ENCODE measurements at places on chromosomes 7 and 10. TPM values are rescaled to one million over a fixed set of nuclear protein-coding genes. Genes with fewer than 3 reads are reported as not detected.

DNA sequence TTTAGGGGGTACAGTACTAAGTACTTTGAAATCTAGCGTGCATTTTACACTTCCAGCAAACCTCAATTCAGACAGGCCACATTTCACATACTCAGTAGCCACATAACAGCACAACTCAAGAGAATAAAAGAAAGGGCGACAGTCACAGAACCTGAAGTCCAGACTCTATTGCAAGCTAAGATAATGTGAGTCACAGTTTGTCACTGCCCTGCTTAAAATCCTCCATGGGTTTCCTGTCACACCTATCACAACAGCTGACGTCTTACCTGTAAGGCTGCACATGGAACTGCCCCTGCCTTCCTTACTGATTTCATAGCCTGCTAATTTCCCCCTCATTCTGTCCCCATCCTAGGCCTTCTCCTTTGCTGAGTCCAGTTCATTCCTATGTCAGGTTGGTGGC lies 16.1 kb upstream of the CDK14 start:
- no peak for DNase-seq

- DNase-seq, result no peak
Observed at GRCh38 chr7:142516038-142516501, 233.2 kb upstream of the PRSS1 start.

DNA sequence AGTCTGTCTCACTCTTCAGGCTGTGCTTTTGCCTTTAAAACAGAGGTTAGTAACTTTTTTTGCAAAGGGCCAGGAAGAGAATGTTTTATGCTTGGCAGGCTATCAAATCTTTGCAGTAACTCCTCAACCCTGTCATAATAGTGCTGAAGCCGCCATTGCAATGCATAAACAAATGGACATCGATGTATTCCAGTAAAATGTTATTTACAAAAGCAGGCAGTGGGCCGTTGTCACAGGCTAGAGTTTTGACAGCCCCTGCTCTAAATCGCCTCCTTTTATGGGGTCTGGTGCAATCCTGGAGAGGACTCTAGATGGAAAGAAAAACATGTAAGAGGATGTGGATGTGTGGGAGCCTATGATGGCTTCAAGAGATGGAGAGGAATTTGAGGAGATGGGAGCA lies 568.3 kb downstream of the TYW1 start:
- no peak for DNase-seq

- DNase-seq, result no peak
Observed at GRCh38 chr7:84654273-84654672, 459.7 kb upstream of the SEMA3A start.

Gene FAM25C
- not detected for total RNA-seq

Gene OR6V1
- not detected for total RNA-seq

Gene LBX1
- total RNA-seq, result not detected

Gene ZMYND11
- total RNA-seq, result 109 TPM

Gene BBS9
- 44.6 TPM for total RNA-seq

GRCh38 chr7:118496138-118496644 lies 271.7 kb downstream of the ANKRD7 start:
- DNase-seq, result no peak

GRCh38 chr10:87722716-87723115 lies 63.0 kb downstream of the PAPSS2 start:
- no peak for DNase-seq

- no peak for DNase-seq
Observed at GRCh38 chr10:95500649-95501048, 60.5 kb downstream of the SORBS1 start.

DNA sequence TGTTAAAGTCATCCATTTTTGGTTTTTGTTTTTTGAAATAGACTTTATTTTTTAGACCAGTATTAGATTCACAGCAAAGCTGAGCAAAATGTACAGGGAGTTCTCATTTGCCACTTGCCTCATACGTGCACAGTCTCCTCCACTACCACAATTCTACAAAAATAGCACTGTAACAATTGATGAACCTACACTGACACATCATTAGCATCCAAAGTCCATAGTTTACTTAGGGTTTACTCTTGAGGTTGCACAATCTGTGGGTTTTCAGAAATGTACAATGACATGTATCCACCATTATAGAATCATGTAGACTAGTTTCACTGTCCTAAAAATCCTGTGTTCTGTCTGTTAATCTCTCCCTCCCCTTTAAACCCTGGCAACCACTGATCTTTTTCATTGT lies 125.8 kb upstream of the PDSS1 start:
- no peak for DNase-seq

- peak; percentile 15 for DNase-seq
Observed at GRCh38 chr7:98206451-98207330, 4.5 kb upstream of the BHLHA15 start.

DNA sequence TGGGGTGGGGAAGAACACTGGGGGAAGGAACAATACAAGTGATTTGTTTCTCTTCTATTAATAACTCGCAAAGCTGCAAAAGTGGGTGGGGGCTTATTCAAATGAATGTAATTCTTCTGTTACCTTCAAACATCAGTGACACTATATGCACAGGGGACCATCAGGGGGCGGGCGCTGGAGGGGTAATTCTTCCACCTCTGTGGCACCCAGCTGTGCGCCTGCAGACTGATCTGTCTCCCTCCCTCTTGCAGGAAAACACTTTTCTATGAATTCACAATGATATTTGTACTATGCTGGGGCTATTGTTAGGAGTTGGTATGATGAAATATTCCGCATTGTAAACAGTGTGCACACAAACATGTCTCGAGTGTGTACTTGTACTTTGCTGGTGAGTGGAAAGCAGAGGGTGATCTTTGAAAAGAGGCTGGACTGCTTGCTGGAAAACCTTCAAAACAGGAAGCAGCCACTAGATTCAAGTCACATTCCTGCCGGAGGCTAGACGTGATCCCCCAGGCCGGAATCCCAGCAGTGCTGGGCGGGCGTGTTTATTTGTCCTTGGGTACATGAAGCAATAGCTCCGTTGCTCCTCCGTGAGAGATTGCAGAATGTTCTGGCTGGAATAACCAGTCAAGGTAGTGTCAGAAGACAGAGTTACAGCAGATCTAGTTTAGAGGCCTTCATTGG lies 15.8 kb upstream of the BNIP3 start:
- DNase-seq, result no peak

Gene MSMB
- not detected for total RNA-seq

DNA sequence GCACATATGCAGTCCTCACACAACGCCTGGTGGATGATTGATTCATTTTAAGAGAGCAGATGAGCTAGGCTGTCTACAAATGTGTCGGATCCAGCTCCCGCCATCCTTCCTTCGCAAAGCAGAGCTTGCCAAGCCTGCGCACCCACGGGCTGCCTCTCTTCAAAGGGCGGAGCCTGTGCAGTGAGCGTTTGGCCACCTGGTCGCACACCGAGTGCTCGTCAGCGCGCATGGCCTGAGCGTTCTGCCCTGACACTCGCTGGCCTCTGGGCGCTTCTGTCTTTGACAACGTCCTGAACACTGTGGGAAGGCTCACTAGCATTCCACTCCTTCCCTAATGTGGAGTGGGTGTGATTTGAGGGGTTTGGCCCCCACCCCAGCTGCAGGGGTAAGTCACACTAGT lies 47.1 kb upstream of the TMEM72 start:
- DNase-seq, result peak; percentile 74

Gene C7orf57
- not detected for total RNA-seq

- no peak for DNase-seq
Observed at GRCh38 chr10:28633750-28634149, 43.6 kb upstream of the BAMBI start.

Gene PALS2
- total RNA-seq, result 115 TPM

DNA sequence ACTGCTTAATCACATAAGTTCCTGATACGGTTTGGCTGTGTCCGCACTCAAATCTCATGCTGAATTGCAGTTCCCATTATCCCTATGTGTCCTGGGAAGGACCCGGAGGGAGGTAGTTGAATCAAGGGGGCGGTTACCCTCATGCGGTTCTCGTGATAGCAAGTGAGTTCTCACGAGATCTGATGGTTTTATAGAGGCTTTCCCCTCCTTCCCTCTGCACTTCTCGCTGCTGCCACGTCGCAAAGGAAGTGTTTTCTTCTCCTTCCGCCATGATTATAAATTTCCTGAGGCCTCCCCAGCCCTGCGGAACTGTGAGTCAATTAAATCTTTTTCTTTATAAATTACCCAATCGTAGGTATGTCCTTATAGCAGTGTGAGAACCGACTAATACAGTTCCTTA lies 226.2 kb downstream of the SKAP2 start:
- DNase-seq, result no peak

GRCh38 chr7:116095396-116095795 lies 64.8 kb upstream of the TFEC start:
- DNase-seq, result no peak

Gene EIF3B
- 73.0 TPM for total RNA-seq

DNA sequence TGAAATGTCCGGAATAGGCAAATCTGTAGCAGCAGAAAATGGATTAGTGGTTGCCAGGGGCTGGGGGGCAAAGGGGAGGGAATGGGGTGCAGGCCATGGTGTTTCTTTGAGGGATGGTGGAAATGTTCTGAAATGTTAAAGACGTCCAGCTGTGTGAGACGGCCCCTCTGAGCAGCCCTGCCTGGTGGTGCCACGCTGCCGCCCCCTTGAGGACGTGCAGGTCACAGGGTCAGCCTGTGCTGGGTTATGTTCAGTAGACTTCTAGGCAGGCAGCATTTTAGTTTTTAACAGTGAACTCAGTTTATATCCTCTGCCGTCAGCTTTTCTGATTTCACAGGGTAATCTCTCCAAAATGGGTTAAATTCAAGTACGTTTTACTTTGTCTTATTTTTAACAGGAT lies 9.4 kb downstream of the NUB1 start:
- no peak for DNase-seq

DNA sequence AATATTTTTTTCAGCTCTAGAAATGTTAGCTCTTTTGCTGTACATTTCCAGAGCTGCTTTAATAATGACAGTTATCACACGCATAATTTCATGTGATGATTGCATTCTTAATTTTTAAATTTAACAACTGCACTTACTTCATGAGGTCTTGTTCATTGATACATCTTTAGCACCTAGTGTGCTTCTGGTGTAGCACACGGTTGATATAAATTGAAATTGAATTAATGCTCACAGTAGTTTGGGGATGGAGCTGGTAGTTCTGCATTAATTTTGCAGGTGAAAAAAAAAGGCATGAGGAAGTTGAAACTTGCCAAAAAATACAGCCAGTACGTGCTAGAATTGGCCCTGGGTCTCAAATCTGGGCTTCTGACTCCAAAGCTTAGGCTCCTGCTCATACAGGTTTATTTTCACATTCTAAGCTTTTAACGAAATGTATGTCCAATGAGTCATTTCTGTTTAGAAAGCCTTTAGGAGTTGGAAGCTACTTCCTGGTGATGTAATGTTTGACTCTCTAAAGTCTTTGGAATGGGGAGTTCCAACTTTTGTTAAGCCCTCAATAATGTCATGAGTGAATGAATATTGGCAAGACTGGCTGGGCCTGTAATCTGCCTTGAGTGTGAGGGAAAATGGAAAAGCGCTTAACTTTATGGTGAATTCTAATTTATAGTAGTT lies 62.5 kb downstream of the DAGLB start:
- DNase-seq, result no peak

- no peak for DNase-seq
Observed at GRCh38 chr10:18230794-18231193, 90.6 kb downstream of the CACNB2 start.
